GM06990 (cell line): ENCODE measurements at places on chromosomes 2 and 18.
A peak's percentile ranks its signal among the peaks of the same experiment; 100 is the strongest.

DNA sequence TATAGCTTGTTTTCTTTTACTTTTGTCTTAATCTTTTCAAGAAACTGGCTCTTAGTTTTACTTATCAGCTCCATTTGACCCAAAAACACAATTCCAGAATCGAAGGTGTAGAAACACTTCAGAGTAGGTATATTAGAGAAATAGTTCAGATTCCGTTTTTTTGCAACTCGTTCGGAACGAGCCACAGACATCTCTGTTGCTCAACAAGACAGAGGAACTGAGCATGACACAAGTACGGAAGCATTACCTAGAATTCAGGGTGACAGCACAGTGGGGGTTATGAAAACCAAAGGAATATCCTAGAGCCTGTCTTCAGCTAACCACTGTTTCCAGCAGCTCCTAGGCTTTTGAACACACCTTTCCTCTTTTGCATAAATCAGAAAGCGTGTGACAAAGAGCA is 5.0 kb downstream of the HRH4 start:
- no peak for DNase-seq

DNA sequence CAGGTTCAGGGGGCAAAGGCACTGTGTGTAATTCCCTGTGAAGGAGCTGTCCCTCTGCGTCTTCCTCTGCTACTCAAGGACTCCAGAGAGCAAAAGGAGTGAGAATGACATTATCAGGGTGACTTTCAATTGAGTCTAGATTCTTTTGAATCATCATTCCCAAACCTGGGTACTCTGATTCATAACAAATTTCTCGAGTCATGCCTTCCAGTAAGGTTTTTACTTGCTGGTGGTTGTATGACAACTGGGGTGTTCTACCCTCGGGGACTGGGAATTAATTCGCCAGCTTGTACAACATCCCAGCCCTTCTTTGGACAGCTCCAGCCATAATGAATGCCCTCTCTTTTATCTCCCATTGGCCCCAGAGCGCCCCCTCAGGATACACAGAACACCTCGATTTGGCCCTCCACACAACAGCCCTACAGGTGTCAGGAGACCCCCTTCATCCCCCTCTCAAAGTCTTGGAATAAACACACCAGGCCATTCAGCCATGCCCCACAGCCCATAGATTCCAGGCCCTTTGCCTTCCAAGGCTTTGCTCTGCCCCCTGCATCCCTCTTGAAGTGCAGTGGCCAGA is 254.5 kb downstream of the KLHL29 start:
- no peak for DNase-seq

DNA sequence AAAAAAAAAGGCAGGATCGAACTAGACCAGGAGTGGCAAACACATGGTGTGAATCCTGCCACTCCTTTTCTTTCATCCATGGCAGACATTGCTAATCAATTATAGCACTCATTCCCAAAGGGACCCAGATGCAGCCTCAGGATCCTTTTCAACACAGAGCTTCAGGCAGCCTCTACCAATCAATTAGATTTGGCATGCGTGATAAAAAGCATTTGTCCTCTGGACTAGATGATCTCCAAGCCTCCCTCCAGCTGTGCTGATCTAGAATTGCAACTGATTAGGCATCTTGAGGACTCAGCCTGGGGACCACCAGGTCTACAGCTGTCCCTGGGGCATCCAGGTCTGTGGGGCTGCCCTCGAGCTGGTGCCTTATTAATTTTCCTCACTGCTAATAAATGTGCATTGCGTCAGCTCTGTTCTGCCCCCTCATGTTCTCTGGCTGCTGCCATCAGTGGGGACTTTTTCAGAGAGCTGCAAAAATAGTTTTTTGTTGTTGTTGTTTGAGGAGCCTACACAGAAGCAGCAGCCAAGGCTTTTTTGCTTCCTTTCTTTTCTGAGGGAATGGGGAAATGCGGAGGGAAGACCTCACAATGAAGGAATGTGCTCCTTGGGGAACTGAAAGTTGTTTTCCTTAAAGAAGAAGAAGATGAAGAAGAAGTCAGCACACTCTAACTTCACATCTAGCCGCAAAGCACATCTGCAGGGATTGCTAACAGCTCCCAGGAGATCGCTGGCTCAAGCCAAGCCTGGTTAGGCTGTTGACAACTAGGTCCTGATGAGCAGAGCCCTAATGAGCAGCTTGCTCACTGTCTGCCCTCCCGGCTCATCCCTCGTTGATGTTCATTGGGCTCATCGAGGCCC is 8.8 kb upstream of the ATOH8 start:
- DNase-seq: no peak

DNA sequence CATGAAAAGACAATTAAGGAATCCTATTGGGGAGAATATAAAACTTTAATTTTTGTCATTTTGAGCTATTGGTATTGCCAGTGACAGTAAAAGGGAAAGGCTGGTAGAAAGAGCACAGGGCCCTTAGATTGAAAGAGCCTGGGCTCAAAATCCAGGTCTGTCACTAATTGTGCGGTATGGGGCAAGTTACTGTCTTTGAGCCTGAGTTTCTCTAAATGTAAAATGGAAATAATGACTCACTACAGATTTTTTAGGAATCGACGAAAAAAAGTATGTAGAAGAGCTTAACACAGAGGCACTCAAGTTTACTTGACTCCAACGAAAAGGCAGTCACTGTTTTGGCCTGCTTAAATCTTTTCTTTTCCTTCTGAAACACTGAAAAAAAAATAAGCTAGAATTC is 7.0 kb downstream of the NDUFV2 start:
- no peak for DNase-seq

GRCh38 chr2:237431372-237431771 is 17.4 kb upstream of the COL6A3 start:
- DNase-seq: no peak

- no peak for DNase-seq
These were observed 59.6 kb downstream of the NCK2 start for GRCh38 chr2:105804266-105804665.

- DNase-seq: no peak
These were observed 136.4 kb downstream of the SCG2 start for GRCh38 chr2:223465793-223466192.

DNA sequence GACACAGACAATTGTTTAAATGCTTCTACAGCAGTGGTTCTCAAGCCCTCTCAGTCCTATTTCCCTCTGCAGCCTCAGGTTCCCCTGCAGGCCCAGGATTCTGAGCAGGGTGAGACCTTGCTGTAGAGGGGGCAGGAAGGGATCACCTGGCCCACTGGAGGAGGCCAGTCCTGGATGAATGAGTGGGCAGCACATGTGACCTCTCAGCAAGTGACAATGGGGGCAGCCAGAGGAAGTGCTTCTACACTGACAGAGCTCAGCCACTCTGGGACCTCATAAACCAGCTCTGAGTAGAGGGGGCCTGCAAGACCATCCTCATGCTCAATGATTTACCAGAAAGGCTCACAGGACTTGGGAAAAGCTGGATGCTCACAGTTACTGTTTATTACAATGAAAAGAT is 63.2 kb downstream of the ASB1 start:
- no peak for DNase-seq

- no peak for DNase-seq
These were observed 592.3 kb upstream of the ID2 start for GRCh38 chr2:8089596-8089995.

- DNase-seq: no peak
These were observed 46.4 kb downstream of the KCTD18 start for GRCh38 chr2:200463452-200463851.

DNA sequence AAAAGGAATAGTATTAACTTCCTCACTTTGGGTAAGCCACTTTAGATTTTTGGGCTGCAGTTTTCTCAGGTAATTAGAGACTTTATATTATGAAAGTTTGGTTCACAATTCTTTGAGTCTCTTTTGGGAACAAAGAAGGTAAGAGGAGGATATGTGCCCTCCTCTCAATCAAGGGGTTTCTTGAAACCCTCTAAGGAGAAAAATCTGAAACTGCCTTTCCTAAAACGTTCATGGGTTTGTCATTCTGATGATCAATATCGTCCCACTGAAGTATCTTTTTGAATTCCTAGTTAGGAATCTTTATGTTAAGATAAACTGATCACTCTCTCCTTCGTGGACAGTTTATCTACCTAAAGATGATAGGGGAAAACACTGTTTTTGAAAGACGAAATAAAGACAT is 42.4 kb upstream of the AKAIN1 start:
- DNase-seq: no peak

DNA sequence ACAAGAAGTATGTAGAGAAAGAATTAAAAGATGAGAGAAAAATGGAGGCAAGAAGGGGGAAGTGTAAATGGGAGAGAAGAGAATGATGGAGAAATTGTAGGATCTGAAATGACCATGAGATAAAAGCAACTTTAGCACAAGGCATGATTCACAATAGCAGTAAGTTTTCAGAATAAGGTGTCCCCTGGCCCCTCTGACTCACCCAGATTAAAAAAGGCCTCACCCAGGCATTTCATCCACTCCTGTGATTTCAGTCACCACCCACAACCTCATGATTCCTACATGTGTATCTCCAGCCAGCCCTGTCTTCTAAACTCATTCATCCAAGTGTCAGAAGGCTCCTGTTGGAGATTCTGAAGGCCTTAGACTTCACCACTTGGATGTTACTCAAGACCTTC is 56.6 kb downstream of the SP100 start:
- peak; percentile 41 for DNase-seq

DNA sequence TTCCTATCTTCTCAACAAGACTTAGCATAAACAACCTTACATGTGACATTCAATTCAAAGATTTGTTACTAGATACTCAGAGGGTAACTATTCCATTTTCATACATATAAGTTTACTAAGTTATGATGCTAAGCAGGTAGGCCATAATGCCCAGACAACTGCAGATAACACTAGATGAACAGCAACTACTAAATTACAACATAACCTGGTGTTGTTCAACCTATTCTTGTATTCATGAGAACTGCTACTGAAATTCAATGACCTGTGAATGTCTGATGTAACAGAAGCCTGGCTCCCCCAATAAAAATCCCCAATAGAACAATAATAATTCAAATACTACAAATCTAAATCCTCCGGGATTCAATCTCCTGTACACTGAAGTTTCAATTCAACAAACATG is 24.8 kb downstream of the FEZ2 start:
- DNase-seq: no peak

DNA sequence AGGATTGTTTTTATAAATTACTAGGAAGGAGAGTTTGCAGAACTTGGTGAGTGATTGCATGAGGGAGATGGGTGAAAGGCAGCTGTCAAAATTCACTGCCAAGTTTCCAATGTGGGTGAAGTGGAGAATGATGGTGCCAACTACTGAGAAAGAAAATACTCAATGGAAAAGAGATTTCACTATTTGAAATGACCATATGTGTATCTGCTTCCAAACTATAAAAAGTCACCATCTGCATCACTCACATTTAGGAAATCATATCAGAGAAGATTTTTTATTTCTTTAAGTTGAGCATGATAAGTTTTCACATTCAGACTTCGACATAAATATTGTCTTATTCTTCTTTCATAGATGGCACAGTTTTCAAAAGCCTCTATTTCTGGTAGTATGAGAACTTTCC is 570.0 kb upstream of the DSEL start:
- no peak for DNase-seq
